Naive B cell (primary cell): ENCODE measurements at places on chromosomes 4 and X. TPM values are rescaled to one million over a fixed set of nuclear protein-coding genes. Genes with fewer than 3 reads are reported as not detected.

The MAGEC3 gene
- not detected for polyA plus RNA-seq

The SYTL5 gene
- polyA plus RNA-seq: not detected

The STPG2 gene
- 0.55 TPM for polyA plus RNA-seq

The HERC5 gene
- 6.2 TPM for polyA plus RNA-seq

DNA sequence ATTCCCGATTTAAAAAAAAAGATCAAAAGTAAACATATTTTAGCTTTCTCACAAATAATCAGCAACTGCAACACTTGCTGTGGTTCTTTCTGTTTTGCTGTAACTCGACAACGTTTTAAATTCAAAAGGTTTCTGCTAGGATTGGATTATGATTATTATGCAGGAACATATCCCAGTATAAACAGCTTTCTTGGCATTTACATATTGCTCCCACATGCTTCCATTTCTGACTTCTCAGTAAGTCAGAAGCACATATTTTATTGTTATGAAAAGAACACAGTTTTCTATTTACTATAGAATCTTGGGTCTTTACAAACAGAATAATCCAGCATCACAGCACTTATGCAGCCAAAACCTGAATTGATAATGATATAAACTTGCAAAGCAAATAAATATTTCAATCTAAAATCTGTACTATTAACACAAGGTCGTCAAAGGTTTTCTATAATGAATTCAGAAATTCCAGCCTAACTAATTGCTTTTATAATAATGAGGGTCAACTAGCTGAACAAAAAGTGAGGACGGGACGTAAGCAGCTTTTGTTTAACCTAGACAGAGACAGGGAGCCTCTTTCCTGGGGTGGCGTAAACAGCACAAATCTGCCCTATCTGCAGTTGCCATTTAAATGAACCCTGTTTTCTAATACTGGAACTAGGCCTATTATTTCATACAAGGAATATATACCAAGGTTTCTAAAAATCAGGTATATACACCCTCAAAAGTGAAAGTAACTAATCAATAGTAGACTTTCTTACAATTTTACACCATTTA is 9.8 kb upstream of the PCDH18 start:
- no peak for DNase-seq

GRCh38 chr4:185068837-185069236 is 50.5 kb downstream of the HELT start:
- DNase-seq: no peak

The NPNT gene
- not detected for polyA plus RNA-seq

- DNase-seq: no peak
These were observed 28.9 kb downstream of the ATP2B3 start for GRCh38 chrX:153546386-153546785.

GRCh38 chrX:107718156-107718621 is 57.4 kb downstream of the TSC22D3 start:
- peak; percentile 60 for DNase-seq

GRCh38 chrX:41145920-41146608 is 60.8 kb downstream of the USP9X start:
- no peak for DNase-seq

The CXCL3 gene
- polyA plus RNA-seq: not detected

DNA sequence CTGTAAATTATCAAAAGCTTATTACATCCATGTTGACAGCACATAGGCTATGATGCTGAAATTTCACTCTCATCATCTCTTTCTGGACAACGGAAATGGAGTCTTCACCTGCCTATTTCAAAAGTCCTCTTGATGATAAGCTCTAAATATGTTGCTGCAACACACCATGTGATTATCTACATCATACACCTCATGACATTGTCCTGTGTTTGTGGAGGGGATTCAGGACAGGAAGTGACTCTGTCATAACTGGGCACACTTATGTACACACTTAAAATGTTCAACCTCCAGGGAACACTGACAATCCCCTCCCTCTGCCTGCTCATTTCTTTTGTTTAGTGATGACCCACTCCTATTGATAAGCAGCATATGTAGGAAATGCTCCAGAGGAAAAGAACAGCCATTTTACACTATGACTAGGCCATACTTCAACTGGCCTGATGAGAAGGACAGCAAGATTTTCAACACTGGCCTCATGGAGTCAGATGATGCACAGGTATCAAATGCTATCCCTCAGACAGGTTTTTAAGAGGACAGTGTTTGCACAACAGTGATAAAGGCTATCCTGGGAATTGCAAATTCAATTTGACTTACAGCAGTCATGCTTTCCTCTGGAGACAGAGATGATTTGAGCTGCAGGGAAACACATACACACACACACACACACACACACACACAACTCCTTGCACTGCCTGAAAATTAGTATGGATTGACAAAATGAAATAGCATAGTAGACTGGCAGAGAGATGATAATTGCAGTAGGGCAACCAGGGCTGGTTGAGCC is 163.3 kb upstream of the RASGEF1B start:
- no peak for DNase-seq

- no peak for DNase-seq
These were observed 162.8 kb downstream of the FBXO8 start for GRCh38 chr4:174120446-174121295.

DNA sequence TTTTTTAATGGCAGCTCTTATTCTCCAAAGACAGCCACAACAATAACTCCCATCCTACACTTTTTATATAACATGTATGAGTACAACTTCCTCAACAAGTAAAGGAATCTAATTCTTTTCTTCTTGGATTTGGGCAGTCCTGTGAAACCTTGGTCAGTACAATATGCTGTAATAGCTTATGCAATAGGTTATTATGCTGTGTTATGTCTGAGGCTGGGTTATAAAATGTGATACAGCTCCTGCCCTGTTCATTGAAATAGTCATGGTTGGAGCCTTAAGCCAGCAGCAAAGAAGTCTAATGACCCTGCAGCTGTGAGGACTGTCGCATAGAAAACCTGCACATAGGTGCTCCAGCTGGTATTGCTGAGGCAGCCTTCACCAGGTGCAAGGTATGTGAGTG is 215.8 kb upstream of the RASGEF1B start:
- no peak for DNase-seq

- DNase-seq: no peak
These were observed 62.1 kb upstream of the ANTXR2 start for GRCh38 chr4:80134936-80135701.

DNA sequence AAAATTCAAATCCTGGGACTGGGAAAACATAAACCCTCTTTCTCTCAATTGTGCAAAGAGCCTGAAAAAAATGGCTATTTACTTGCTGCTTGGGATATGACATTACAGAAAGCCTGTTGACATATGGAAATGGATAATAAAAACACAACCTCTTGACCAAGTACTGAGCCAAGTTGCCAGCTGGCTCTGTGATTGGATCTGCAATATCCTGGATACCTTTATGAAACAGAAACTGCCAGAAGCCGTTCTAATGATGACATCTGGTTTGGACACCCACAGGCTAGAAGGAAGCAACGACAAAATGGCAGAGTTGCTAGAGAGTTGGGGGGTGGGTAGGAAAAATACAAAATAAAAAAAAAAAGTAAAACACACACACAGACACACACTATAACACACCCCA is 481.4 kb downstream of the FAT4 start:
- DNase-seq: no peak

GRCh38 chr4:172287117-172287516 is 473.9 kb downstream of the GALNTL6 start:
- DNase-seq: no peak

DNA sequence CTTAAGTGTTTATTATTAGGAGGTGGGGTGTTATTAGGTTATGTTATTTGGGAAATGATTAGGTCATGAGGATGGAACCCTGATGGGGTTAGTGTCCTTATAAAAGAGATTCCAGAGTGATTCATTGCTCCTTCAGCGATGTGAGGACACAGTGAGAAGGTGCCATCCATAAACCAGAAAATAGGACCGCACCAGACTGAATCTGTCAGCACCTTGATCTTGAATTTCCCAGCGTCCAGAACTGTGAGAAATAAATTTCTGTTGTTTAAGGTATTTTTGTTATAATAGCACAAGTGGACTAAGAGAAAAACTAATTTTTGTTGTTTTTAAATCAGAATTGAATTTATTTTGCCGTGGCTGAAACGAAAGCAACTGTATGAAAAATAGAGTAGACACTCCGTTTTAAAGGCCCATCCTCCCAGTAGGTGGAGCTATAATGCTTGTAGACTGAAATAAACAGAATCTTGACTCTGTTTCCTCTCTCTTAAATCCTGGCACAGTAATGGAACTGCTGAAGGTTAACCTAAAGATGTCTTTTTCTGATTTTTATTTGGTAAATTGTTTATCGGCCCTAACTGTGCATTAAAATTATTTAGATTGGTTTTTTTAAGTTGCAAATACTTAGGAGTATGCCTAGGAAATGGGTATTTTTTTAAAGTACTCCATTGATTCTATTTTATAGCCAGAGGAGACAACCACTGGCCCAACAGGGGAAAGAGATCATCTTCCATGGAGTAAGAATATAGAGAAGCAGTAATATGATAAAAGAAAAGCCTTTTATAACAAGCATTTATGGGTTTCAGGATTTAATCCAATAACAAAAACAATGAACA is 133.2 kb upstream of the ADAMTS3 start:
- DNase-seq: peak; percentile 5

DNA sequence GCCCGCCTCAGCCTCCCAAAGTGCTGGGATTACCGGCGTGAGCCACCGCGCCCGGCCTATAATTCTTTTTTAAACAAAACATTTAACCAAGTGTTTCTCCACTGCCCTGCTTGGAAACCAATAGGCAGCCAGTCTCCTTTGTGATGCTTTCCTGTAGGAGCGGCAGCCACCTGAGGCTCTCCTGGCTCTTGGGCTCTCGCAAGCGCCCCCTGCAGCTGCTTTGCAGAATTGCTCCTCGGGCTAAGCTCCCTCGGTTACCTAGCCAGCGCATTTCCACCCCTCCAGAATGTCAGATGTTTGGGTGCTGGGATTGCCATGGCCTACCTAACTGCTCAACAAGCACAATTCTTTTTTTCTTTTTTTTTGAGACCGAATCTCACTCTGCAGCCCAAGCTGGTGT is 7.7 kb downstream of the S100P start:
- no peak for DNase-seq

- DNase-seq: no peak
These were observed 42.1 kb downstream of the NFKB1 start for GRCh38 chr4:102543030-102543928.

- no peak for DNase-seq
These were observed 173.4 kb upstream of the JADE1 start for GRCh38 chr4:128635955-128636560.

GRCh38 chr4:129403848-129404247 is 307.9 kb downstream of the C4orf33 start:
- no peak for DNase-seq

GRCh38 chrX:30521440-30522182 is 56.0 kb downstream of the TASL start:
- DNase-seq: no peak

The NDST4 gene
- polyA plus RNA-seq: not detected

DNA sequence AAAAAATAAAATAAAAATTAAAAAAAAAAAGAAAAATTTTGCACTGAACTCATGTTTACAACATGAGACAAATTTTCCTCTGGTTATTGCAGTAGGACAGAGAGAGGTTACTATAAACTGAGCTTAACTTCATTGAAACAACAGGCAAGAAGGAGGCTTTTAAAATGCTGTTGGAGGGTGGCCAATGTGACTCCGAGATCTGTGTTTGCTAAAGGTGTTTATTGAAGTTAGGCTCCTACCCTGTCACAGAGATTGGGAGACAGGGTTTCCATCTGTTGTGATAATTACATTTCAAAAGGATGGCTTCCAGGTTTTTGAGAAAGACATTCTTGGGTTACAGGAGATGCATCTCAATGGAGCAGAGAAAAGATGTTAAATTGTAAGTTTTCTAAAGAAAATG is 370.5 kb upstream of the HS3ST1 start:
- no peak for DNase-seq

DNA sequence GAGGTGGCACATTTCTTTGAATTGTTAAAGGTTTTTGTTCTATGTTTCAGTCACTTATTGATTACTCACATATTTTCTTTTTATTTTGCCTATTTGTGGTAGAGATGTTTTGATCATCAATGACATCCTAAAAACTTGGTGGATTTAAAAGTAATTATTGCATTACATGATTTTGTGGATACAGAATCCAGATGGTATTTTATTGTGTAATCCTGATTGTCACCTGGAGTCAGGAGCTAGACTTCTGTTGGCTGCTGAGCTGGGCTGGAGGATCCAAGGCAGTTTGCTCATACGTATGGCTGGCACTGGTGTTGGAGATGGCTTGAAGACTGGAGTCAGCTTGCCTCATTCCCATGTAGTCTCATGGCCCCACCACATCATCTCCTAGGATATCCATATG is 1009.6 kb upstream of the PCDH7 start:
- no peak for DNase-seq

The FAM47E gene
- not detected for polyA plus RNA-seq

DNA sequence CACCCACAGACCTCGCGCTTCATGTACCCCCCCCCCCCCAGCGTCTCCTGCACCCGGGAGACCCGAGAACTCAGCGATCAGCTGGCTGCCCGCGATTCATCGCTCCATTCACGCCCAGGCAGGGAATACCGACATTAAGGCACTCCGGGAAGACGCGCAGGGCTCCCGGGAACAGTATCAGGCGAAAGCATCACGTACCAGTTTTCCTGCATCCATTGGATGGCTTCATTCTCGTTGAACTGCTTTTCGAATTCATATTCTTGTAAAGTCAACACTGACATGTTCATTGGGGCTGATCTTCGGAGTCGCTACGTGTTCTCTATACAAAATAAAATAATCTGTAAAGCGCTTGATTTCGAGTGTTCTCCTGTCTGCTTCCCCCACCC is 373 bp downstream of the ELOVL6 start:
- peak; percentile 1 for DNase-seq

The CYSLTR1 gene
- 48.7 TPM for polyA plus RNA-seq

The G6PD gene
- 4.7 TPM for polyA plus RNA-seq

- DNase-seq: no peak
These were observed 14.1 kb upstream of the CXCL6 start for GRCh38 chr4:73822389-73822788.

DNA sequence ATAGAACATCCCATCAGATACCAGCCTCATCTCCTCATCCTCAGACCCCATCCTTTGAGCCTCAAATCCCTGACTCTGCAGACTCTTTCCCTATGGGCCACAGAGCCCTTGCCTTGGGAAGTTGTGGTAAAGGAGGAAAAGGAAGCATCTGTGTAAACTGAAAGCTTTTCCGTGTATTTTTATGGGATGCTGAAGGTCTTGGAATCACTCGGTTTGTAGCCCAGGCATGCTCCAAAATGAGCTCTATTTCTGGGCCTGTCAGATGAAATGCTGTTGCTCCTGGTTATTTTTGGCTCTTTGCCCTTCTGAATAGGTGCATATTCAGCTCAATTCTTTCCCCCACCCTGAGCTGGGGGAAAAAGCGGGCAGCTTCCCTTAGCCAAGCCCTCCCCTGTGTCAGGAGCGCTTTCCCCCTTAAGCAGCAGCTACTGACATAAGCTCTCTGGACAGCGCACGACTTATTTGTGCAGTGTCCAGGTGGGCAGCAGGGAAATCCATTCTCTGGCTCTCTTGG is 5.0 kb upstream of the SEL1L3 start:
- no peak for DNase-seq

- no peak for DNase-seq
These were observed 38.4 kb downstream of the SPARCL1 start for GRCh38 chr4:87490664-87491369.

The NAP1L3 gene
- polyA plus RNA-seq: 0.13 TPM
